ENCODE measurements at places on chromosomes 13 and 19.

GRCh38 chr13:74398599-74398998, 264.4 kb upstream of the KLF12 start:
- DNase-seq: no peak

DNA sequence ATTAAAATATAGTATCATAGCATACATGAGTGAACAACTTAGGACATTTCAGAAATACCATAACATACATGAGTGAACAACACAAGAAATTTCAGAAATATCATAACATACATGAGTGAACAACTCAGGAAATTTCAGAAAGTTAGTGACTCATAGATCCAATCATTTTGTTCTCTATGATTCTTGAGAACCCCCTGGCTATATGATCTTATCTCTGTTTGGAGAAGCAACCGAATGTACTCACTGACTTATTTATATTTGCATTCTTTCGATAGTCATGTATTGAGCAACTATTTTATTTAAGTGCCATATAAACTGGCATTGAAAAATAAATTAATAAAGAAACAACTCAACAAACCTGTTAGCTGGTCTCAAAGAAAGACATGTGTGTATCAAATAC, 251.1 kb downstream of the EFNB2 start:
- no peak for DNase-seq

DNA sequence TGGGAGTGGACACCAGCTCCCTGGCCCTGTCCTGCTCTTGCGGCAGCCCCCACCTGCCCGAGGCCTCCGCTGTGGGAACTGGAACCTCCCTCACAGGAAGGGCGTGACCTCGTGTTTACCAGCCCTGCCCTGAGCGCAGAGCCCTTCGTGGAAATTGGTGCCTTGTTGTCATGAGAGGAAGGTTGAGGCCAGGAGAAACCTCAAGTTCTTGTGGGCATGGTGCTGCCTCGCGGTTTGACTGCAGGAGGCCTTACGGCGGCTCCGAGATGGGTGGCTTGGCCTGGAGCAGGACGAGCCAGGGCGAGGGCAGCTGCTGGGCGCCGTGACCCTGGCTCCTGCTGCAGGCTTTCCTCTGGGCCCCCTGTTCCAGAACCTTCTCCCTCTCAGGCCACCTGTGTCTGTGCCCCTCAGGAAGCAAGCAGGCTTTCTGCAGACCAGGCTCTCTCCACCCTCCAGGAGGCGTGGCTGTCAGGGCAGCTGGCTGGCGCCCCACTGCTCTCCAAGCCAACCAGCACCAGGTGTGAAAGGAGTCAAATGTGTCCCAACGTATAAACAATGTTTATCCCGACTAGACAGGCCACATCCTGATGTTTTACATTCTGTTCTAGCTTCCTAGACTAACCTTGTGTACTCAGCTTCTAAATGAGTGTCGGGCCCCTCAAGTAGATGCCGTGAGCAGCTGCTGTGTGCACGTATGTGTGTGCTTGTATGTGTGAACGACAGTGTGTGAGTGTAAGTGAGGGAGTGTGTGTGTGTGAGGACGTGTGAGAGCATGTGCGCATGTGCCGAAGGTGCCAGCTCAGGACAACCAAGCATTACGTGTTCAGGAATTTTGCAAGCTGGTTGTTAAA, 10.4 kb upstream of the RASA3 start:
- peak; percentile 39 for DNase-seq

DNA sequence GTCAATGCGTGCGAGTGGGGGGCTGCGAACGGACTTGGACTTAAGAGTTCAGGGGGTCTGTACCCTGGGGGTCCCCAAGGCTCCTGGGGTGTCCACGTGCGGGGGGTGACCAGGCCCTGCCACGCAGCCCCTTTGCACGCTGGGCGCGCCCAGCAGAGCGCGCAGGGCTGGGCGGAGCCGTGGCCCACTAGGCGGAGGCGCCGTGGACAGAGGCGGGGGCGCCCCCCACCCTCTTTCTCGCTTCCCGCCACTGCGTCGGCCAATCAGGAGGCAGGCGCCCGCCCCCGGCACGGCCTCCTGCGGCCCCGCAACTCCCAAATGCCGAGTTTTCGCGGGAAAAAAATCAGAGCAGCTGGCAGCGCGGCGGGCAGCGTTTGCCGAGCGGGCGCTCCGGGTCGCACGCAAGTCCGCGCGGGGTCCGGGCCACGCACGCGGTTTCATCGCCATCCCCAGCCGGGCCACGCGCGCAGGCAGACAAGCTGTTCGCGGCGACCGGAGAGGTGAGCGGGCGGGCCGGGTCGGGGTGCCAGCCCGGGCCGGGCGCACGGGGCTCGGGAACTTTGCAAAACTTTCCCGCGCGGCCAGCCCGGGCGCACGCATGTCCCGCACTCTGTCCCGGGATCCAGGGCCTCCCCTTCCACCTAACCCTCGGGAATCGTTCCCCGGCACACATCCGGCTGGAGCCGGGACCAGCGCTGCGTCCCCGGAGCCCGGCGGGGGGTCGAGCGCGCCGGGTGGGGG, at the start of gene UHRF1:
UHRF1 (plus strand) TSS at position 346 of the 741 bp plus-strand sequence. CDS start 1,385 bp downstream, outside the sequence.
- DNase-seq: no peak

DNA sequence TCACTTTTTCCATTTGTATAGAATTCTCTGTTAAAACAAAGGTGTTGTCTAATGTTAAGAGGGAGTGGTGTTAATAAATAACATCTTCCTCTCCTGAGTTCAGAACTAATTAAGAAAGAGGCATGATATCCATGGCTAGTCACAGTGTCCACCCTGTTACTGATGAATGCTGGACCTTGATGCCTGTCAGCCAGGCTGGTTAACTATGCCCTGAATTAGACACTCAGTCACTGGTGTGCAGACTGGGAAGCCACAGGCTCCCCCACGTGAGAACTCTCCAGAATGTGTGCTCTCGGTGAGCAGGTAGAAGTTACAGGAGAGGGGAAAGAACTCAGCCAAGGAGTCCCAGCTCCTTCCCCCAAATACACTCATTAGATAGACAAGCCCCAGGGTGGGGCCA, 56.1 kb upstream of the RNF113B start:
- no peak for DNase-seq

DNA sequence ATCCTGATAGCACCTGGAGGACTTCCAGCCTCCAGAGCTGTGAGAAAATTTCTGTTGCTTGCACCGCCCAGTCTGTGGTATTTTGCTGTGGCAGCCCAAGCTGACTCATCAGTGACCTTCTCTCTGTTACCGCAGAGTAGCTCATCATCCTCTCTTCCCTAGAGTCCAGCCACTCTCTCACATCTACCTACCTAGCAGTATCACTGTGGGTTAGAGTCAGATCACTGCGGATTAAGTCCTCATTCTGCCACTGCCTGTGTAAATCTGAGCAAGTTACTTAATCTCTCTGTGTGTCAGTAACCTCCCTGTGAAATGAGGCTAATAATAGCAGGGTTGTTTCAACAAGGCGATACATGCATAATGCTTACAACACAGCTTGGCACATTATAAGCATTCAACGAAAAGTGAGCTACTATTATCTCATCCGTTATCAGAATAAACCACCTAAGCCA, 40.3 kb upstream of the USPL1 start:
- DNase-seq: no peak

Data from GF-D8 (cell line).